Activated naive CD8-positive, alpha-beta T cell treated with anti-CD3 and anti-CD28 coated beads for 36 hours (primary cell): ENCODE measurements at places on chromosomes 16 and 17. TPM values are rescaled to one million over a fixed set of nuclear protein-coding genes. Genes with fewer than 3 reads are reported as not detected.

SLC5A11 gene
- total RNA-seq = 0.10 TPM

COPZ2 gene
- total RNA-seq = 7.5 TPM

G6PC1 gene
- not detected for total RNA-seq

PFN1 gene
- 1,802 TPM for total RNA-seq

DNA sequence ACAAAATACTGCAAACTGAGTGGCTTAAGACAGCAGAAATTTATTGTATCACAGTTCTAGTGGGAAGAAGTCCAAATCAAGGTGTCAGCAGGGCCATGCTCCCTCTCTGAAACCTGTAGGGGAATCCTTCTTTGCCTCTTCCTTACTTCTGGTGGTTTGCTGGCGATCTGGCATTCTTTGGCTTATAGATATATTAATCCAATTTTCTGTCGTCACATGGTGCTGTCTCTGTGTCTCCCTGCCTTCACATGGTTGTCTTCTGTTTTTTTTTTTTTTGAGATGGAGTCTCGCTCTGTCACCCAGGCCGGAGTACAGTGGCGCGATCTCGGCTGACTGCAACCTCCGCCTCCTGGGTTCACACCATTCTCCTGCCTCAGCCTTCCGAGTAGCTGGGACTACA lies 6.8 kb upstream of the AKAP1 start:
- no peak for DNase-seq

GRCh38 chr17:39683295-39683939 lies 4.4 kb downstream of the PGAP3 start:
- no peak for DNase-seq

DNA sequence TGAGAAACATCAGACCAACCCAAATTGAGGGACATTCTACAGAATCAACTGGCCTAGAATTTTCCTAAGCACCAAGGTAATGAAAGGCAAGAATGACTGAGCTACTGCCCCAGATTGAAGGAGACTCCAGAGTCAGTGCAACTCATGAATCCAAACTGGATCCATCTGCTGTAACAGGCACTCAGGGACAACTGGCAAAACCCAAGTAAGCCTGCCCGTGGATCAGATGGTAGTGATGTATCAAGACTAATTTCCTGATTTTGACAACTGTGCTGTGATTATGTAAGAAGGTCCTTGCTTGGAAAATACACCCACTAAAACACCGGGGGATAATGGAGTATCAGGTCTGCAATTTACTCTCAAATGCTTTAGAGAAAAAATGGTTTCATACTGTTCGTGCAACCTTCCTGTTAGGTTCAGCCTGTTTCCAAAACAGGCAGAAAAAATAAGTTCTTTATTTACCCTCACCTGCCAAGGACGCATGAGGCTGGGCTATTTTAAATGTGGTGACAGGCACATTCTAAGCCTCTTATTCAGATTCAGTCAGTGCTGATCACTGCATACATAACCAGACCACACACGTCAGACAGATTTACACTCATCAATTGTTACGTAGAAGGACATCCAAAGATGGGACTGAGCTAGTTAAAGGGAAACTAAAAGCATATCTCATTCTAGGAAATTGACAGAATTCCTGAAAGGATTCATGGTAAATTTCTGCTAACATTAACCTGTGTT lies 7.0 kb downstream of the MBTPS1 start:
- DNase-seq = no peak

DNA sequence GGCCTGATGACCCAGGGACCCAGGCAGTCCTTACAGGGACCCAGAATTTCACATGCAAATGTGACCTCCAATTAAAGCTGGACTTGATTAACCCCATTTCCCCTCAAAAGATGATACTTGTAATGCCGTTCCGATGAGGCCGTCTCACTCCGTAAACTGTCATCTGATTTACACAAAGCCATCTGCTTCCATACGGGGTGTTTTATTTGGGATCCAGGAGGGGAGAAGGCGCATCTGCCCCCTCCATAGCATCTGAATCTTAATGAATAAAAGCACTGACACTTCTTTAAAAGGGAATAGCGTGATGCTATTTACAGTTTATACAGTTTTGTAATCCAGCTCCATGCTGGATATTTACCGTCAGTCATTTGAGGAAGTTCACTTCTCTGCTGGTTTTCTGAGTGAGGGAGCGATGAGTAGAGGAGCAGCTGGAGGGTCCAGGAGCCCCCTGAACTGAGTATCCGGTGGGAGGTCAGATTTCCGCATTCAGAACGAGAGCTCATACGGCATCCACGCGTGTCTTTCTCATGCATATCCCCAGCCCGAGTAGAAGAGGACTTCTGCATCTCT lies 452.7 kb downstream of the WWOX start:
- DNase-seq = no peak

DNA sequence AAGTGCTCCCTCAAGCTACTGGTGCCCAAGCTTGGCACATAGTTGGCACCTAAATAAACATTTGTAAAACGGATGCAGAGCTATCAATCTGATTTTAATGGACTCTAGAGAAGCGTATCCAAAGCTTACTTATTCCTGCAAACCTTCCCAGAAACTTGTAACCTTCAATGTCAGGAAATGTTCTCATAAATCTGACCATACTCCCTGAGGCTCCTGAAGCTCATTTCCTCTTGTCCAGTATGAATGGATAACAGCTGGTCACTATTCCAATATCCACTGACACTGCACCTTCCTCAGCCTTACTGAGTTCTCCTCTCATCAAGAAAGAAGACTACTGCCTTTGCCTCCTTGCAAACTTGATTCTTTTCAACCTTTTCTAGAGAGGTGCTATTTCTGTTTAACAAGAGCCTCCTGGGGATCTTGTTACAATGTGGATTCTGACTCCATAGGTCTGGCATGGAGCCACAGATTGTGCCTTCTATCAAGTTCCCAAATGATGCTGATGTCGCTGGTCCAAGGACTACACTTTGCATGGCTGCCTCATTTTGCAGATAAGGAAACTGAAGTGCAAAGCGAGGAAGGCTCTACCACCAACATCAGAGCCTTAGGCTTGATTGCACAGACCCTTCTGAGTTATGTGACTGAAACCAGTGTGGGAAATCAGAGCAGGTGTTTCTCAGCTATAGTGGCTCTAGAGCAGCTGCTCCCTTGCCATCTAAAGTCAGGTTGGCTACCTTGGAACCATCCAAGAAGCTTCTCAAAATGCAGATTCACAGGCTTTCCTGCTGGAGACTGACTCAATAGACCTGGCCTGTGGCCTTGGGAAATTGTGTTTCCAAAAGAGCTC lies 377.8 kb downstream of the SOX9 start:
- DNase-seq = no peak

DNA sequence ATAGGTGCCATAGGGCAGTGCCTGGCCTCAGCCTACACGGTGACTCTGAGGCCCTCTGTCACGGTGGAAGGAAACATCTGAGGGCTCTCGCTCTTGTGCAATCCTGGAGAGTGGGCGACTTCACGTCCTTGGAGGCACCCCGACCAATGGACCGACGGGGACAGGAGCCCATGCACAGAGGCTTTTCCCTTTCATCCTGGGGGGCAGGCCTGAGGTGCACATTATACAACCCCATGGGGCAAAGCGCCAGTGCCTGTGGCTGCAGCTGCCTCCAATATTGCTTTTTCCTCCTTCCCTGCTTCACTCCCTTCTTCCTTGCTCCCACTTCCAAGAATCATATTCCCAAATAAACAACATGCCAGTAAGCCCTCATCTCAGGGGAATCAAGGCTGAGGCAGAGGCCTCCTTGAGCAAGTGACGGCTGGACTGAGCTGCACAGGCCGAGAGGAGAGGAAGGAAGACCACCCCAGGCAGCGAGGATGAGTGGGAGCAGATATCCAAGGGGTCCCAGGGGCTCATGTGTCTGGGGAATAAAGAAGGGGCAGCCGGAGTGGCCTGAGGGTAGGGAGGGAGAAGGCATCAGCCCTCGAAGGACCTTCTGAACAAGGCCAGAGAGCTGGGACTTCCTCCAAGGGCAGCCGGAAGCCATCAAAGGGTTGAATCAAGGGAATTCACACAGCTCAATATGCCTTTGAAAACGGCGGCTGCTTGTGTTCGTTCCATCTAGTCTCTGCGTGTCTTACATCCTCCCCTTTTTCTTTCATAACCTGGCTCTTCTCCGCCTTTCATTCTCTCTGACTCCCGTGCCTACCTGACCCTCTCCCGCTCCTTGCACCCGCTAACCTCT lies 42.6 kb upstream of the RPL38 start:
- no peak for DNase-seq

DNA sequence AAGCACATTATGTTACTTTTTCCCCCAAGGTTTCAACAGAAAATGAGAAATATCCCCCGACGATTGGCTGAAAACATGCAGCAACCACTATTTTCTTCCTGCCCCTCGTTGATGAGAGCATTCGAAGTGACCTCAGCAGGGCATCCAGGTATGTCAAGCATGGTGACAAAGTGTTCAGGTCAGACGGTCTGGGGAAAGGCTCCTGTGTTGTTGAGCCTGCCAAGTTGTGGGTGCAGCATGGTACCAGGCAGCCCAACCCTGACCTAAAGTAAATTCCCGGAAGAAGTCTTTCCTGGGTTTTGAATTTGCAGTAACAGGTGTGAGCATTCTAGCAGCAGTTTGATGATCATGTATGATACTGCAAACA lies 51.7 kb upstream of the SEC14L1 start:
- DNase-seq = no peak
